Stimulated activated CD8-positive, alpha-beta memory T cell treated with anti-CD3 and anti-CD28 coated beads, Interleukin-7, amount 100 ng/mL, for 1 hour (primary cell): ENCODE measurements at places on chromosomes 4 and X.

DNA sequence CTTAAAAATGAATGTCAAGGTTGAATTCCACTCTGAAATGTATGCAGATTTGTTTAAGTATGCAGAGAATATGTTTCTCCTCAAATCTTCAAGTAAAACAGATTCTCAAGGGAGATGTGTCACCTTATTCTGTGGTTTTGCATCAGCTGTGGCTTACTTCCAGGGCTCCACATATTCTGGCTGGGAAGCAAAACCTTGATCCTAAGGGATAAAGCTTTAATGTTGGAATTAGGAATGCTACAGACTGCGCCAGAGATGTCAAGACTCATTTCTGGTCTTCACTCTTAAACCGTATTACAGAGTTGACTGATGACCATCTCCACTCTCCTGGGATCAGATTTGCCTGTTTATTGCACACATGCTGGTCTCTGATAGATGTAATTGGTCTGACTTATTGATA, 143.9 kb upstream of the DIPK2B start:
- DNase-seq = no peak

GRCh38 chrX:22047468-22047867, 15.3 kb downstream of the PHEX start:
- DNase-seq = no peak

DNA sequence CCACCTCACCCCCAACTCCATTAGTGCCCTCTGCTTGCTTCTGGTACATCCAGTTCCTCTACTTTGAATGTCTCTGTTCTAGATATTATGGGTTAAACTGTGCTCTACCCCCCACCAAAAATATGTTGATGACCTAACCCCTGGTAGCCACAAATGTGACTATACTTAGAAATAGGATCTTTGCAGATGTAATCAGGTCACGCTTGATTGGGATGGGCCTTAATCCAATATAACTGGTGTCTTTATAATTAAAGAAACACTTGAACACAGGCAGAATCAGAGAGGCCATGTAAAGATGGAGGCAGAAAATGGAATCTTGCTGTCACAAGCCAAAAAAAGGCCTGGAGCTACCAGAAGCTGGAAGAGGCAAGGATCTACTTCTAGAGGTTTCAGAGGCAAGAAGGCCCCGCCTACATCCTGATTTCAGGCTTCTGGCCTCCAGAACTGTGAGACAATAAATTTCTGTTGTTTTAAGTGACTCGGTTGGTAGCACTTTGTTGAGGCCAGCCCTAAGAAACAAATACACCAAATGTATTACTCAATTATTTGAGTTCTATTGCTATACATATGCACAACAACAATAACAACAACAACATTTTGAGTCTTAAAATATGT, 220.0 kb downstream of the PPP3CA start:
- no peak for DNase-seq

- no peak for DNase-seq
Observed at GRCh38 chrX:22445880-22446279, 173.2 kb downstream of the CBLL2 start.

DNA sequence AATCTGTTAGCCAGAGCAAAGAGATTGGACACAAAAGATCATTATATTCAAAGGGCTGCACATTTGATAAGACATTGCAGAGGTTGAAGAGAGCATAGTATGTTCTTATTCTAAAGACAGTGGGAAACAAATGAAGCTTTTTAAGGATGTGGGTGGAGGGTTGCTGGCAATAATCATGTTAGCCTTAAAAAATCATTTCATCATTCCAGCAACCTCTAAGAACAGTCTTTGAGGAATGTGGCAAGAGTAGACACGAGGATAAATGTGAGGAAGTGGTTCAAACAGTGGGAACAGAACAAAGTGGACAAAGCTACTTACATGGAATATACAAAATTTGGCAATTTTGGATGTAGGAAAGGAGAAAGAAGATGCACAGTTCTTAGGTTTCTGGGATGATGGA, 167.3 kb upstream of the SPRY1 start:
- DNase-seq = no peak
